NCI-H1694 treated with DMSO at 0.1 percent for 48 hours (cell line): ENCODE measurements at places on chromosomes 4 and X.

- DNase-seq = no peak
These were observed 477.0 kb downstream of the INPP4B start for GRCh38 chr4:142369141-142369540.

GRCh38 chr4:88672987-88673386, 24.6 kb downstream of the NAP1L5 start:
- DNase-seq = peak; percentile 10

DNA sequence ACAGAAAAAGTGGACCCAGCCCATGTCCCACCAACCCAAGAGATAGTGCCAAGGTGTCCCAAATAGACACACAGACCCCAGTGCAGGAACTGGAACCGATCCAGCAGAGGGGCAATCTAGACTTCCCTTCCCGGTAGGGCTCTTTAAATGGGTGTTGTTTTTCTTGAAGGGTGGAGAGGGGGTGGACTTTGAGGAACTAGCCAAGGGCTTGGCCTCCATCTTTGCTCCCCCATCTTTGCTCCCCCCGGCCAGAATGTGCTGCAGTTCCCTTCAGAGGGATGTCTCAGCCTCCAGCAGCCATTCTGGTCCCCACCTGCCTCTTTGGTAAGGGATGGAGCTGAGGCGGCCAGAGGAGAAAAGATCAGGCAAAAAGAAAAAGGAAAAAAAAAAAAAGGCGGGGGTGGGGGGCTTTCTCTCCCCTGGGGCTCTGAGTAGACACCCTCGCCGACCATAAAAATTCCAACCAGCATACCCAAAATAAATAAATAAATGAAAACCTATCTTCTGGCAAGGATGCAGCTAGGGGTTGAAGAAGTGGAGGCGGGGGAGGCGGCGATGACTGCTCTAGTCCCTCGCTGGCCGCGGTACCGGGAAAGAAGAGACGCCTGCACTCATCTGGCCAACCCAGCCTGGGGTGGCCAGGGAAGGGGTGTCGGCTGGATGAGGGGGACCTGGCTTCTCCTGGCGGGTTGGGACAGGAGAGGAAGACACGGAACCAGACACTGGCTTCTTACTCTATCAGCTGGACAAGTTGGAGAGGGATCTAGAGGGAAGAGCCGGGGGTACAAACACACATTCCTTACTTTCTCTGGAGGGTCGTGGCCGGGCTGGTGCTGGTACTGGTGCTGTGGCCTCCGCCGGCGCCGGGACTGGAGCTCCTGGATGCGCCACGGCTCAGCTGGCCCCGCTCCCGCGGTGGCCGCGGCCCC, 38.5 kb upstream of the IQSEC2 start:
- DNase-seq = no peak

- DNase-seq = no peak
These were observed 393.6 kb downstream of the CENPC start for GRCh38 chr4:67151376-67152343.

GRCh38 chr4:3470244-3471097, 7.4 kb downstream of the DOK7 start:
- no peak for DNase-seq

DNA sequence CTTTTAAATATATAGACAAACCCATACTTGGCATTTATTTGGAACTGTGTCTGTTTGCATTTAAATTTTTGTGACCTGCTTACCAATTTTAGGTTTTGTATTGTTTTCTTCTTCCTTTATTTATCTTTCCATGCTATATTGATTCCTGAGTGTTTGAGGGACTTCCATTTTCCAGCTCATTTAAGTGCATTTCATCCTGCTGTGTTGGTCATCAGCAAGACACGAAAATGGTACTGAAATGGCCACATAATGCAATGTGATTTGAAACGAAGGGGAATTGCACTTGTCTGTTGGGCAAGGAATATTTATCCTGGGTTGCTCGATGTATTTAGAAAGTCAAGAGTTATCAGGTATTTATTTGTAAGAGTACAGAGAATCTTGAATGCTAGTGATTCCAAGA, 524.3 kb upstream of the MAGEB2 start:
- DNase-seq = no peak

DNA sequence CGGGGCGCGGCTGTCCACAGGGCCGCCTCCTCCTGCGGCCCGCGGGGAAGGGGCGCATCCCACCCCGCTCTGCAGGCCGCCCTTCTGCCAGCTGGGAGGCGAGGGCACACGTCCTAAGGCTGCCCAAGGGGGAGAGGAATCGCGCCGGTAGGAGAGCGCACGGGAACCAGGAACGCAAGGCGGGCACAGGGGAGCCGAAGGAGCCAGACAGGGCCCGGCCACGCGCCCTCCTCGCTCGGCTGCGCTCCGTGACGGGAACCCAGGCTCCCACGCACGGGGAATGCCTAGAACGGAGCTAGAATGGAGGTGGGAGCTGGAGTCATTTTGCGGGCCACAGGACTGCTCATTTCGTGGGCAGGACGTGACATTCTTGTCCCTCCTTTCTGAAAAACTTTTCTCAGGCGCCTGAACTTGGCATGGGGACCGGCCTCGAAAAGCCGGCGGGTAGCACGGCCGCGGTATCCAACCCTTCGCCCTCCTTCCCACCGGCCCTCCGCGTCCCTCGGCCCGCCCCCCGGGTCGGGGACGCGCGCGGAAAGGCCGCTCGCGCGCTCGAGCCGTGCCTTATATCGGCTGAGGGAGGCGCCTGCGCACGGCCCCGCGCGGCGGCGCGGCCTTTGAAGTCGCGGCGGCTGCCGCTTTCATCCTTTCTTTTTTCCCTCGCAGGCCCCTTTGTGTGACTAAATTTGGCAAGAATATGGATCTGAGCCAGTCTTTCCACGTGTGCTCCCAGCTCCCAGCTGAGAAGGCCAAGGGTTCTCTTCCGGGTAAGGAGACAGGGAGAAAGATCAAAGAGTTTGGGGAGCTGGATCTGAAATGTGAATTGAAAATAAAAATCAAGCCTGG, 4.2 kb upstream of the LEF1 start:
- DNase-seq = no peak

GRCh38 chrX:21778236-21778635, 20.3 kb upstream of the SMPX start:
- DNase-seq = no peak

- no peak for DNase-seq
These were observed 23.8 kb upstream of the PLK4 start for GRCh38 chr4:127856813-127857447.

DNA sequence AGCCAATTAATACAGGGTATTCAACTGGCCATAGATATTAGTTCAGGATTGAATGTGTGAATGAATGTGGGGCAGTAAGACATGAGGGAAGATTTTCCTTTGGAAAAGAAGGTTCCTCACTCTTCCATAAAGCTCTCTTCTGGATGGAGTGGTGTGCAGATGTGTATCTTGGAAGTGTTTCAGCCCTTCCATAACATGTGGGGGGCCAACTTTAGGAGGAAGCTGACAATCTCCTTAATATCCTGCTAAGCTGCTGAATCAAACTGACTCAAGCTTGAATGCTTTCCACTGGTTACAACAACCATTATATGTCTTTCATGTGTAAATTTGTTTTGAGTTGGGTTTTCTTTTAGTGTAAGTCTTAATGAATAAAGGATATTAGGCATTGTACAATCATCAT, 40.3 kb downstream of the FANCB start:
- DNase-seq = no peak

DNA sequence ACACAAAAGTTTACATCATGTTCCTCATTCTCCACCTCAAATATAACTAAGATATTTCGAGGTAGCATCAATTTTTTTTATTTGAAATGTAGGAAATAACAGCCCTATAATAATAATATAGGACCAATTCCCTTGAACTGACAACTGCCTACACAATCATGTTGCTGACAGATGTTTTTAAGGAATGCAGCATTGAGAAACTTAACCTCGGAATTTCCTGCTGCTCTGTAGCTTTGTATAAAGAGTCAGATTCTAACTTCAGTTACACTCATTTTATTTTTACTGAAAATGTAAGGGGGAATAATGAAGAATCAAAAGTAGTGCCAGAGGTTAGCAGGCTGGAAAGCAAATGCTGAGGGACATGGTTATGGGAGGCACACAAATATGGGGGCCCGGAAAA, 235.8 kb downstream of the RBMX2 start:
- no peak for DNase-seq

- no peak for DNase-seq
These were observed 255.3 kb downstream of the RAPGEF2 start for GRCh38 chr4:159358226-159358625.

GRCh38 chr4:42296196-42296595, 101.1 kb upstream of the SHISA3 start:
- DNase-seq = no peak

DNA sequence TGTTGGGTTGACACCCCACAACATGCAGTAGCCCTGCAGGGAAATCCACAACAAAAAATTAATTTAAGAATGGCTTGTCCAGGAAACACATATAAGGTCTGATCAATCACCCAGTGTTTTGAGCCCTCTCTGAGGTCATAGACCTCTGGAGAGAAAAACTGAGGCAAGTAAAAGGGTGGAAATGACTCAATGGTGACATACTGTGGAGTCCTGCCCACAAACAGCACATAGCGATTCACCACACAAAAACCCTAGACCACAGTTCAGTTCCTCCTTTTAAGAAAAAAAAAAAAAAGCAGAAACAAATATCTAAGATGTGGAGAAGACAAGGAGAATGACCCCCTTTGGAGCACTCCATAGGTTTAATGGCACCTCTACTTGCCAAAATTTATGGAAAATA, 2691.0 kb downstream of the PCDH7 start:
- DNase-seq = no peak

DNA sequence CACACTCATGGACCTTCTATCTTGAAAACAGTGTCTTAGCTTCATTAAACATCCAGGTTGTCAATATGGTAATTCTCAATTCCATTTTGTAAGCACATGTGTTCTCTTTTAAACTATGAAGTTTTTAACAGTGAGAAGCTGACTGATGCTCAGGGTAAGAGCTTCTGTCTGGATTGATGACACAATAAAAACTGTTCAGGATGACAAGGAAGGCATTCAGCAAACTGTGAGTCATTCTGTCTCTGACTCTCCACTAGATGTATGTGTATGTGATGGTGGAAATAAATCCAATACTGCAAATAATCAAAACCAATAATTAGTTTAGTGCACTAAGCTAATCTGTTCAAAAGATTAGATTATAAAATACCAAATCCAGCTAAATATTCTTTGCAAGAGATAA, 115.3 kb upstream of the ARX start:
- DNase-seq = no peak

DNA sequence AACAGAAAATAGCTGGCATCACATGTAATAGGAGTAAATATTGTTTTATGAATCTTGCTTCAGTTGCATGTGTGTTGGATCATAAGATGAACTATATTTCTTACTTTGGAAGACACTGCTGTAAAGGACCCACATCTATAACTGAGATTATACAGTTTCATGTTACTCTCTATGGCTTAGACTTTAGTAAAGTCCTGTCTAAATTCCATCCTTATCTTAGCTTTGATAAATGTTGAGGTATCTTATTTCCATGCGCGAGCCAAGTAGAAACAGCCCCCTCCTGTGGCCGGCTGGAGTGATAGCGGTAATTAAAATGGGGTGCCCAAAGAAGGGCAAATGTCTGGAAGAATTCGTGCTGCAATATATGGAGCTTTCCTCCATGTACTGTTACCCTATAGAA, 43.0 kb downstream of the CCDC158 start:
- peak; percentile 18 for DNase-seq

DNA sequence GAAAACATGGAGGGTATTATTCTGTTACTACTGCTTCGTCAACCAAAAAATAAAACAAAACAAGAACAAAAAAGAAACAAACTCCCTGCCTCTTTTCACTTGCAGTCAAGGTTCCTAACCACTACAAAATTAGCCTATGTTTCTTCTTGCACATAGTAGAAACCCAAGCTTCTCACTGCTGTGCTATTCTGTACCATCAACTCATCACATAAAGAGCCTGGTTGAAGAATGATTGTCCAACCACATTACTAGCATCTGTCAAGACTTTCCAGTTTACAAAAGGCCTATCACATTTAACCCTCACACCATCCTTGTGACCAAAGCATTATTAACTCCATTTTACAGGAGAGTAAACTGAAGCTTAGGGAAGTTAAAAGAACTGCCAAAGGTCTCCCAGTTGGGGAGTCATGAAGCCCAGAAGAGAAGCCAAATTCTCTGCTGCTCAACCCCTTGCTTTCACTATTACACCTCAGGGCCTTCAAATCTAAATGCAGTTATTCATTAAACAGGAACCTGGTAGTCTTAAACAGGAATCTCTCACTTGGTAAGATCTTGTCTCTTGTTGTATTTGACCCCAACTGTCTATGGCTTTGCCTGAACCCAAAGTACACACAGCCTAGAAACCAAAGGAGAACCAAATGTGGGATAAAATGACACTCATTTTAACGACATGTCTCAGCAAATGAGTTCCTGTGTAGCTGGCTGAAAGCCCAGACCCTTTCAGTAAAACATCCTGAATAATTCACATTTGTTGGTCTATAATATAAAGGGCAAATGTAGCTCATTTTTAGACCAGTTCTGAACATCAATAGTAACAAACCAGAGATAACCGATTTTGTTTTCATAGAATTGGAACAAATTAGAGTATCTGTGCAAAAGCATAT, 8.6 kb downstream of the F9 start:
- DNase-seq = no peak

DNA sequence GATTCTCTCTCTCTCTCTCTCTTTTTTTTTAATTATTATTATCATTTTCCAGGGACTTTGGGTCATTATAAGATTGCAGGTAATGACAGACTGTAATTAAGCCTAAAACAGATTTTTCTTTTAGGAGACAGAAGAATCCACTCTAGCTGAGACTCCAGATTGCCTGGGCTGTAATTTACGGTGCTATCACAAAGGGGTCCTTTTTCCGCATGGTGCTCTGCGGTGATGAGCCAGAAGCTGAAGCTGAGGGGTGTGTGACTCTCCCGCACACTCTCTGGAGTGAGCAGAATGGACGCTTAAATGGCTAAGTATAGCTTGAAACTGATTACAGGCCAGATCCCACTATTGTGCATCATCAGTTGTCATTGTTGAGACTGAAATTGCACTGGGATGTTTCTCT, 50.0 kb downstream of the LGI2 start:
- DNase-seq = no peak
